RCC 7860 (cell line): ENCODE measurements at places on chromosomes 11 and 22.

DNA sequence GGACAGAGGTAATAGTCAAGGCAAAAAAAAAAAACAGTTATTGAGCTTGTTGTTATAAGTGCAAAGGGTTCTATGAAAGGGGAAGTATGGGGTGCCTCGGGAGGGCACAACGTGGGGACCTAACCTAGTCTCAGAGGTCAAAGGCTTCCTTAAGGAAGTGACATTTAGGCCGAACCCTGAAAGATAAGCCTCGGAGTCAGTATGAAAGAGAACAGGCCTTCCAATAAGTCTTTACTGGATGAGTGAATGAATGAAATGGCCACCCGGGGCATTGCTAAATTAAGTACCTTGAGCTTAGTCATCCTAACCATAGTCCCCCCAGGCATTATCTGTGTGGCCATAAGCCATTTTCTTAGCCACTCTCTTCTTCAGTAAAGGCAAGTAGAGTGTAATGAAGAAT is 19.7 kb downstream of the FLI1 start:
- no peak for DNase-seq

GRCh38 chr11:1487851-1488574 is 1.4 kb upstream of the MOB2 start:
- no peak for DNase-seq

GRCh38 chr11:123475469-123475868 is 45.4 kb downstream of the GRAMD1B start:
- no peak for DNase-seq

- DNase-seq, result no peak
These were observed 167.0 kb upstream of the NECTIN1 start for GRCh38 chr11:119895981-119896380.

- no peak for DNase-seq
These were observed 30.7 kb downstream of the SERPINH1 start for GRCh38 chr11:75592715-75593114.

- DNase-seq, result no peak
These were observed 3.1 kb downstream of the PIM3 start for GRCh38 chr22:49963647-49964026.

DNA sequence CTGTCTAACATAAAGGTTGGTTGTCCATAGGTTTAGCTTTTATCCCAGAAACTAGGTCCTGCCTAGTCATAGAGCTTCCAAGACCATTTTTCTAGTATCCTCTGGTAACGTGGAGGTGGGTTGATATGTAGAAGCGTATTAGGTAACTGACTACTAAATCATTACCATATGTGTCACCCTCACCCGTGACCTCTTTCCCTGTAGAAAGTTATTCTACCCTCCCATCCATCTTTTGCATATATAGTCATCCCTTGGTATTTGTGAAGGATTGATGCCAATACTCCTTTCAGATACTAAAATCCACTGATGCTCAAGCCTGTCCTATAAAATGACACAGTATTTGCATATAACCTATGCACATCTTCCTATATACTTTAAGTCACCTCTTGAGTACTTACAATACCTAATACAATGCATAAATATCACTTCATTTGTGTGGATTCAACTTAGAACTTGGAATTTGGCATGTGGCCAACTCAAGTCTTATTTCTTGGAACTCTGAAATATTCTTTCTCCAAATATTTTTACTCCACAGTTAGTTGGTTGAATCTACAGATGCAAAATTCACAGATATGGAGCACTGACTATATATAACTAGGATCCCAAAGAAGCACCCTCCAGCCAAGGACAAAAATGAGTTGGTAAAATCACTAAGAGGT is 497.0 kb upstream of the TENM4 start:
- no peak for DNase-seq

GRCh38 chr22:49524362-49524761 is 303.3 kb downstream of the BRD1 start:
- DNase-seq, result no peak
